ENCODE measurements at places on chromosomes 1 and 21.

GRCh38 chr1:3233031-3233430 is 164.0 kb downstream of the PRDM16 start:
- no peak for DNase-seq

- DNase-seq: no peak
Observed at GRCh38 chr1:80915491-80915890, 885.2 kb upstream of the ADGRL2 start.

GRCh38 chr1:154193821-154194220 is 1.9 kb upstream of the TPM3 start:
- no peak for DNase-seq

DNA sequence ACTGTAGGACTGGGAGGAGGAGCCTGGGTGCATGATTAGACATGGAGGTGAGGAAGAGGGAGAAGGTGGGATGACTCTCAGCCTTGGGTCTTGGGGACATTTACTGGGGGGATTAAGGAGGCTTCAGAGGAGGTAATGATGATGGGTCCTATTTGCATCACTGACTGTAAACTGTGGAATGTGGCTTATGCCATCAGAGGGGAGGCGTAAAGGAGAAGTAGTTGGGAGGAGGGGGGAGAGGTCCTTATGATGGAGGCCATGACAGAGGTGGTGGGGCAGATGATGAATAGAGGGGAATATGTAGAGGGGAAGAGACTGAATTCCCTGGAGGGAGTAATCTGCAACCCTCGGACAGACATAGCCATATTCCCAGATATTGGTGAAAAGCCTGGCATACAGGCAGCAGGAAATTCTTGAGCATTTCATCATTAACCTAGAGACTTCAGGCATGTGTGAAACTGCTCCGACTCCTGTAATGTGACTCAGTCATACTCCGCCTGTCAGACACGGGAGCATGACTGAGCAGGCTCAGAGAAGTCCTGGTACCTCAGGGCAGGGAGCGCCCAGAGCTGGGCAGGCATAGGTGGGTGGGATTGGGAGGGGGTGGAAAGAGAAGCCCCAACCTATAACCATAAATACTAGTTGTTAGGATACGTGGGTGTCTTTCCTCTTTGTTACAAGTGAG is 8.0 kb upstream of the LCE5A start:
- DNase-seq: no peak

DNA sequence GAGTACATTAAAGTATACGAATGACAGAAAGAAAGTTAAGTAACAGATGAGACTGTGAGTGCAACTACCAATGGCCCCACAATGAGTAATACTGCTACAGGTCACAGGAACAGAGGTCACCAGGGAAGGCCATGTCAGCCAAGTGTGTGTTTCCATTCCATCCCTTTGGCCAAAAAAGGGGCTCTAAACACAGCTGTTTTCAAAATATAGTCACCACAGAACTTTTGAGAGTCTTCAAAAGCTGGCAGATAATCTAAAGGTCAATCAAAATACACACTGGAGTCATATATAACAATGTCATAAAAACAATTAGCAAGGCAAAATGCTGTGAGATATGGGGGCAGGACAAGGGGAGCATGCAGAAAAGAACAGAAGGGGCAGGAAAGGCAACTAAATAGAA is 10.2 kb downstream of the USP24 start:
- no peak for DNase-seq

- no peak for DNase-seq
Observed at GRCh38 chr1:111894497-111894896, 95.0 kb downstream of the KCND3 start.

DNA sequence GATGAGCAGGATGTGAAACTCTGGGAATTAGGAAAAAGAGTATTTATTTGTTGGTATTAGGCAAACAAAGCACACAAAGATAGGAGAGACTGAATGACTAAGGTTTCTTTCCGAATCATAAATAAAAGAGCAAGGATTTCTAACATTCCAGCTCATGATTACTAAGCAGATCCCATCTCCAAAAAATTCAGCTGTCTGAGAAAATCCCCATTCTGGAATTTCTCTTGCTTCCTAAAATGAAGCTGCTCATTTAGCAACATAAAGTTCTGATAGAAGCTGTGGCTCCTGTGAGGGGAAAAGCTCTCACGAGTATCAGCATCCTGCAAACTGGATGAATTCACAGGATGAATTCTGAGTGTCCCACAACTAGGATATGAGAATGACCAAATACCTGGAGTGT is 6.7 kb upstream of the SH2D5 start:
- DNase-seq: no peak

- no peak for DNase-seq
Observed at GRCh38 chr1:116252785-116253184, 120.3 kb upstream of the ATP1A1 start.

All from GM12891 (cell line).